Brain pericyte (primary cell): ENCODE measurements at places on chromosomes 2 and 18.

GRCh38 chr2:102801098-102801718 lies 39.4 kb downstream of the TMEM182 start:
- DNase-seq: no peak

DNA sequence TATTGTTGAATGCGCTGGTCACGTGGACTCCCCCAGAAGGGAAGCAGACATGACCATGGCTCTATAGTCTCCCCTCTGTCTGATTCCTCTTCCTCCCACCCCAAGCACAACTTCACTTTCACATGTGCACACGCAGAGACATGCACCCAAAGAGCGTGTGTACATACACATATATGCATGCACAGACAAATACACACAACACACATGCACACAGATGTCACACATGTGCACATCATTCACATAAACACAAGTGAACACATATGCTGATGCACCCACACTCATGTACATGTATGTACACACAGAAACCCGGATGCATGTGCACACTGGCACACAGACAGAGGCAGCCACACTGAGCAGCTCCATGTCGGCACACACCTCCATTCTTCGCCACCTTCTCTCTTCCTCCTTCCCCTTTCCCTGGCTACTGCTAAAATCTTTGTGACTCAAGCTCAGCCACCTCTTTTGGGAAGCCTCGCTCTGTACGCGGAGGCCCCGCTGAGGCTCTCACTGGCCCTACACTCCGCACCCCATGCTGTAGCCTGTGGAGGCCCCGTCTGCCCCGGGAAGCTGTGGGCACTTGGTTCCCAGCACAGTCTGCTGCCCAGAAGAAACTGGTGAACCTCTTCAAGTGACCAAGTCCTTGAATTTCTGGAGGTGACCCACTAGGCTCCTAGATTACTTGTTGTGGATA lies 101.6 kb upstream of the TEX51 start:
- no peak for DNase-seq

DNA sequence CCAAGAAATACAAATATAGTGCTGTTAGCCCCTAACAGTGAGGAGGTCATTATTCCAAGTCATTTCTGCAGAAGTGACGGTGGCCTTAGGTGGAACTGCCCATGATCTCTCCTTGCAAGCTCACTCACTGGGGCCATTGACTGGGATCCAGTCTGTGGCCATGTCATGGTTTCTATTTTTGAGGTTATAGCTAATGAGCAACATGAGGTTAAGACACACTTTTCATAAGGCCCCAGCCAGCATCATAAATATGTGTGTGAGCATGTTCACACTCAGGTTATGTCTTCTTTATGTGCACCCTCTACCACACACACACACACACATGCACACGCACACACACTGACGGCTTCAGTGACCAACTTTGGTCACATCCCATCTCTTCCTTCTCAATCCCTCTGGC lies 484 bp downstream of the AFF3 start:
- DNase-seq: no peak

DNA sequence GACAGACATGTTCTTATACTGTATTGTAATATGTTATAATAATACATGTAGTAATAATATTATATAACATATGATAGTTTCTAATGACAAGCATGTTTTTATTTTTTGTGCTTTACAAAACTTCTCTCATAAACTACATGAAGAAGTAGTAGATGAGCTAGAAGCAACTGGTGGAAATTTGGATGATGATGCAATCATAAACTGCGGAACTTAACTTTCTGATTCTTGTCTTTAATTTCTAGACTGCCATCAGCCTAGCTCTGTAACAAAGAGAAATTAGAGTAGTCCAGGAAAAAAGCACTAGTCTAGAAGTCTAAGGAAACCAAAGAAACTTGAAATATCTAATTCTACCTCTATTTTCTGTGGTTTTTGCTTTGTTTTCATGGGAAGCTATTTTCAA lies 71.0 kb upstream of the SPATS2L start:
- DNase-seq: no peak

DNA sequence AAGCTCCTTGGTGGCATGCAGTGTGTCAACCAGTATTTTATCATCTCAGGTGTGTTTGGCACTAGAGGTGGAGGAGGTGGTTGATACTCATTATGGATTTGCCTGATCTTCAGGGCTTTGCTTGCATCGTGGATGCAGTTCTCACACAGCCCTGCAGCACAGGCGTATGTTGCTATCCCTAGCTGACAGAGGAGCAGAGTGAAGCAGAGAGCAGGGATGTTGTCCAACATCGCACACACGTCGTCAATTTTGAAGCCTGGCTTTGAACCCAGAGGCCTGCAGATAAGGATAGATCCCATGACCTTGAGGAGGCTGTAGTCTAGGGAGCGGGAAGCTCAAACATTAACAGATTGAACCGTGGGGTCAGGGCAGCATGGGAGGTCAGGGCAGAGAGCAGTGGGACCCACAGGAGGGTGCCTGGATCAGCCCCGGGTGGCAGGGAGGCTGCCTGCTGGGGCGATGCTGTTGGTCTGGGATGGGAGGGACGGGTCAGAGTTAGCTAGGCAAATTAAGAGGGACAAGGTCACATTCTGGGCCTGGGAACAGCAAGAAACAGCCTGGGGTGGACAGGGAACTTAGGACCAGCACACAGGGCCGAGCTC lies 4.2 kb downstream of the RNF144A start:
- no peak for DNase-seq

- DNase-seq: no peak
Observed at GRCh38 chr2:119712571-119712970, 33.6 kb downstream of the TMEM177 start.
